ENCODE measurements at places on chromosomes 7 and 10.

- DNase-seq = no peak
Observed at GRCh38 chr7:19709249-19709578, 377 bp upstream of the POLR1F start.

- no peak for DNase-seq
Observed at GRCh38 chr7:5662828-5663227, 118.6 kb downstream of the RNF216 start.

- DNase-seq = no peak
Observed at GRCh38 chr7:2644562-2645273, 12.9 kb downstream of the TTYH3 start.

DNA sequence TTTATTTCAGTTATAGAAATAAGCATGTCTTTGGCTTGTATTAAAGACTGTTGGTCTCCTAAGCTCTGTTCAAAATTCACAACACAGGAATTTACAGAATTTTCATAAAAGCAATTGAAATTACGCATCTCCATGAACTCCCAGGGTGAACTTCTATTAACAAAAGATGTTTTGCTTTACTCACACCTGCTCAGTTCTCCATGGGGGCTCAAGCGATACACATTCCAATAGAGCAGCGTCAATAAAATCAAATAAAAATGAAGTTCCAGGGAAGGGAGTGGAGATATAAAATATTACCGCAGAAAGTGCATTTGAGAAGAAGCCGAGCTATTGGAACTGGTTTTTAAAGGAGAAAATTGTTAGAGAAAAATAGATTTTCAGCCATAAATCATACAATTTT, 41.5 kb upstream of the ZNF438 start:
- DNase-seq = no peak

DNA sequence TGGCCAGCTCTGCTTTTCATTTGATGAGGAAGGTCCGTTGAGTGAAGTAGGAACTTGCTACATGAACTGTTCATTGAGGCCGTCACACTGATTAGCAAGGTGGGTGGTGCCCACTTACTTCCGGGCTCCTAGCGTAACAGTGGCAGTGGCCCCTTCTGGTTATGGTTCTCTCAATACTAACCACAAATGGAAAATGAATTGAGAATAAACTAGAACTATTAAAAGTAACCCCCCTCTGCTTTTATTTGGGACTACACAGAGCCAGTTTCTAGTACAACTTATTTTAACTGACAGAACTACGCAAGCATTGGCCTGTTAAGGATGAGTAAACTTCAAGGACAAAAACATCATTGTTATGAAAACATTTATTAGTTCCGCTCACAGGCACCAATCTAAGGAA, 519.1 kb downstream of the INHBA start:
- DNase-seq = no peak

- DNase-seq = no peak
Observed at GRCh38 chr10:11170993-11171851, 153.6 kb downstream of the CELF2 start.

- no peak for DNase-seq
Observed at GRCh38 chr7:149196705-149197171, 1.4 kb downstream of the ZNF282 start.

GRCh38 chr7:98194672-98195457, 16.4 kb upstream of the BHLHA15 start:
- no peak for DNase-seq

DNA sequence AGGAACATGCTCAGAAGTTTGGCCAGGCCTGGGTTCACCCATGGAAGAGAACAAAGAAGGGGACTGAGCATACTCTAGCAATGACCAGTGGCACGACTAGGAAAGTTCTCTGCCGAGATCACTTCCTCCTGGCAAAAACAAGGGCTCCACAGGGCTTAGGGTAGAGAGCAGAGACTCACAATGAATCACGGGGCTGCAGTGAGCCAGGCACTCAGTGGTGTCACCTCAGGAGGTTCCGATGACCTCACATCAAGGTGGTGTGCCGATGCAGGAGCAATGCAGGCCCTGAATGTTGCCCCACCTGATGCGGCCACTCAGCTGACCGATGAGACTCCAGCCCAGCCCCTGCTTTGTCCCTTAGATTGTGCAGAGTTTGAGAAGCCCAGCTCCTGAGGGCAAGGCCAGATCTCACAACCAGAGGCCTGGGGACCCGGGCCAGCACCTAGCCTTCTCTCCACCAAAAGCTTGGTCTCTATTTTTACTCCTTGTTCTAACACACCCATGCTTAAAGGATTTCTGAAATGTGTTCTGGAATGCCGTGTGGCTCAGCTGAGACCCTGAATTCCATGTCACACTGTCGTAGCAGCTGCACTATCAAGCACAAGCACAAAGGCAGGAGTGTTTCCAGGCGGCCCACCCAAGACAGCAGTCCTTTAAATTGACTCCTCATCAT, 60.9 kb downstream of the COBL start:
- no peak for DNase-seq

GRCh38 chr7:96308253-96308949, 13.5 kb downstream of the SLC25A13 start:
- DNase-seq = no peak

DNA sequence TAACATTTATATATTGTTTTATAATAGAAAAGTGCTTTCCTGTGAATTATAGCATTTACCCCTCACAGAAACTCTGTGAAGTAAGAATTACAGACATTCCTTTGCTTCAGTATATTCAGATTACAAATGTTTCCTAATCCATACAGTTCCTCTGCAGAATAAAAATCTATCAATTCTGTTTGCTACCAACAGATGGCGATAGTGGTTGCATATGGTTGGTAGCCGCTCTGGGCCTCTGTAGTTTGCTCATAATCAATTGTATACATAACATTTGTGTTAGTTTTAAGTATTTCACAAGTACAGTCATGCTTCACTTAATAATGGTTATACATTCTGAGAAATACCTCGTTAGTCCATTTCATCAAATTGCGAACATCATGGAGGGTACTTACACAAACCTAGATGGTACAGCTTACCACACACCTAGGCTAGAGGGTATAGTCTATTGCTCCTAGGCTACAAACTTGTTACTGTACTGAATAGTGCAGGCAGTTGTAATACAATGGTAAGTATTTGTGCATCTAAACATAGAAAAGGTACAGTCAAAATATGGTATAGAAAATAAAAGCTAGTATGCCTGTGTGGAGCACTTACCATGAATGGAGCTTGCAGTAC, 94.4 kb upstream of the STEAP4 start:
- no peak for DNase-seq

- no peak for DNase-seq
Observed at GRCh38 chr7:22801912-22802311, 20.7 kb downstream of the TOMM7 start.

GRCh38 chr7:158494162-158494586, 93.4 kb downstream of the PTPRN2 start:
- no peak for DNase-seq

DNA sequence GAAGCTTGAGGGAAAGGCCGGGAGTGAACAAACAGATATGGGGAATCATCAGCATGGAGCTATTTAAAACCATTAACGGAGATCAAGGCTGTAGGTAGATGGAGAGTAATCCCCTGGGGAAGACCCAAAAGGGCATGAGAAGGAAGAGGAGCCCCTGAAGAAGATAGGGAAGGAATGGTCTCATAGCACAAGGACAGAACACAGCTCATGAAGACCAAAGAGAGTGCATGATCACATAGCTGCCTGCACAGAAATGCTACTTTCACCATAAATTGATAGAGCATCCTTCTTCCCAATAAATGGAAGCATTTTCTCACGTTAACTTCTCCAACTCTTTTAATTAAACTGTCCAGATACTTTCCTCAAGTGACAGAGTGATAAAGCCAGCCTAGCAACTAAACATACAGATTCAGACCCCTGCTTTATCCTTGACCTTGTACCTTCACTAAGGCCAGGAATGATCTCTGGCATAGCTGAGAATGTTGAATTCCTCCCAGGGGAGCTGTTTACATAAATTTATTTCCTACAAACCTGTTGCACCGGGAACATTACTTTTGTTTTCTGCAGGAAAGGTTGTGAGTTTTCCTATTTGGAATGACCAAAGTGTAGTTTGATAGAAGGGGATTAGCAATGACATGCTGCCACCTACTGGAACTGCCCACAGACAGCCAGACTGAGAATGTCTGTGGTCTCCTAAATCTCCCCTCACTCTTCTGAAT, 110.8 kb upstream of the LRGUK start:
- no peak for DNase-seq

- DNase-seq = no peak
Observed at GRCh38 chr7:28151965-28152364, 28.6 kb downstream of the JAZF1 start.

- DNase-seq = no peak
Observed at GRCh38 chr10:130399425-130399950, 263.3 kb downstream of the GLRX3 start.

DNA sequence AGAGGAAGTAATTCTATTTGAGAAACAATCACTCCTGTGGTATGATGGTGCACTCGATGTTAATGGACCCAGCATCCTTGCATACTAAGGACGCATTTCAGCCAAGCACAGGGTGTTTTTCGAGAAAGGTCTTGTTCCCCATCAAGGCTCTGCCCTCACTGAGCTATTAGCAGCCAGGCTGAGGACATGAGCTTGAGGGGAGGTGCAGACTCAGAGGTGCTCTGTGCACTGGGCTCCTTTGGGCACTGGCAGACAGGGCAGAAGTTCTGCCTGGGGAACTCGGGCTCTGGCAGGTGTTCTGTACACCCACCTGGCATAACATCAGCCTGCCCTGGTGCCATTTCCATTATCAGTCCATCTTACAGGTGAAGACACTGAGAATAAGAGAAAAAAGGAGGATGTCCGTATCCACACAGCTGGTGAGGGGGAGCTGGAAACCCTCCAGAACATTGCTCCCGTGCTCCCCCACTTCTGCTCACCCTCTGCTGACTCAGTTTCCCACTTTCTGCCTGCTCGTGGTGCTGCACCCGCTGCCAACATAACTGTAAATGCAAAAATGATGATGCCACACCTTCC, 92.7 kb upstream of the RET start:
- DNase-seq = no peak

DNA sequence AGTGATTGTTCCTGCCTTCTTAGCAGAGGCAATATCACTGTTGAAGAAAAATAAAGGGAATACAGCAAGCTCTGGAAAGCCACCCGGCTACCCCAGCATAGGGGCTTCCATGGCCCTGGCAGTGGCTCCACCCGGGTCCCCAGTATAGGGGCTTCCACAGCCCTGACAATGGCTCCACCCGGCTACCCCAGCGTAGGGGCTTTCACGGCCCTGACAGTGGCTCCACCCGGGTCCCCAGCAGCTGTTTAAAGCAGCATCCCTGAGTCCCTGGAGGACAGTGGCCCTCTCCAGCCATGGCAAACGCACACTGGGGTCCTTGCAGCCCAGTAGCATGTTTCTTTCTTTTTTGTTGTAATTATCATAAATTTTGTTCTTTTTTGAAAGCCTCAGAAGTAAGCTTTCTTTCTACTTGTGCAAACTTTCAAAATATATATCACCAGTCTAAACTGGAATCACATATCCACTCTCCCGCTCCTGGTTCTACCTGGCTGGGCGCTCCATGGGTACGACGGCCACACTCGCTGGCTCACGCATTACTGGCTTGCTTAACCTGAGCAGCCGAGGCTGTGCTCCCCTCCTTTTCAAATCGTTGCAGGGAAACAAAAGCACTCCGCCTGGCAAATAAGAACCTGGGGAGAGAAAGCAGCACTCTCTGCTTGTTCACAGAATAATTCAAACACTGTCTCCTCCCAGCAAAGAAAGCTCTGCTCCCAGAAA, 62.1 kb downstream of the TCERG1L start:
- no peak for DNase-seq

DNA sequence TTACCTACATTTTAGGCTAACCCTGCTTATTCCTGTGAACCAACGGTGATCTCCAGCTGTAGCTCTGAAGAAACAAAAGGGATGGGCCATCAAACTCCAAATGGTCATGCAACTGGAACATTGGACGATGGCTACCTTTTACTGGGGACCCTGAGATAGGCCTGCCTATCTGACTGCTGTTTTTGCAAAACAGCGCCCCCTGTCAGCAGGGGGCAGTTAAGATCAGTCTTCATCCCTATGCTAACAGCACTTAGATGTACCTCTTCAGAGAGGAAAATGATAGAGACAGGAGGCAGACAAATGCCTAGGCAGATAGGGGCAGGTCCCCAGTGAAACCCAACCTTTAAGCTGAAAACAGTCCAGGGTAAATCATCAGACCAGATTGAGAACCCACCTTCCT, 1085.4 kb upstream of the SORCS1 start:
- DNase-seq = no peak

GRCh38 chr10:74174521-74174920, 23.5 kb downstream of the ADK start:
- no peak for DNase-seq

DNA sequence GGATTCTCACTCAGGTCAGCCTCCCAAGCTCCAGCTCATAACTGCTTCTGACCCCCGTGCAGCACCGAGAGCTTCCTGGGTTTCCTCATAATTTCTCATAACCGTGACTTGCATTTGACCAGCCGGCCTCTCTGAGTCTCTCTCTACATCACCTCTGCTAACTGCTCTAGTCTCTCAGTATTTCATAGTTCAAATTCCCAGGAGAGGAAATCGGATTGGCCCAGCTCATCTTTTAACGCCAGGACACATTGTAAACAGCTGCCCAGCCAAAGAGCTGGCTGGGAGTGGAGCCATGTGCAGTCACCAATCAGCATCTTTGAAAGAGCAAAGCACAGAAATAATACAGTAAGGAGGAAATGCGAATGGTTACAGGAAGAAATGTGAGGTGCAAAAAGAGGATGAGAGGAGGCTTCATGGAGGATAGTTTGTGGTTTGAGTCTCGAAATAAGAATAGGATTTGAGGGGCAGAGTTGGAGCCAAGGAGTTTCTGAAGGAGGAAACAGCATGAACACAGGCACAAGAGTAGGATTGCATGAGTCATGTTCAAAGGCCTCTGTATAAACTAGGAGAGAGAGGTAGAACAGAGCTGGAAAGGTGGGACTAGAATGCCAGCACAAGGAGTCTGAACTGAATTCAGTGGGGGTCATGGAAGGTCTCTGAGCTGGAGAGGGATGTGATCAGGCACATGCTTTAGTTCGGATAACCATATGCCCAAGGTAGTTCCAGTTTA, 15.2 kb upstream of the LBX1 start:
- DNase-seq = no peak

- DNase-seq = no peak
Observed at GRCh38 chr7:88868456-88868855, 72.9 kb upstream of the TEX47 start.

DNA sequence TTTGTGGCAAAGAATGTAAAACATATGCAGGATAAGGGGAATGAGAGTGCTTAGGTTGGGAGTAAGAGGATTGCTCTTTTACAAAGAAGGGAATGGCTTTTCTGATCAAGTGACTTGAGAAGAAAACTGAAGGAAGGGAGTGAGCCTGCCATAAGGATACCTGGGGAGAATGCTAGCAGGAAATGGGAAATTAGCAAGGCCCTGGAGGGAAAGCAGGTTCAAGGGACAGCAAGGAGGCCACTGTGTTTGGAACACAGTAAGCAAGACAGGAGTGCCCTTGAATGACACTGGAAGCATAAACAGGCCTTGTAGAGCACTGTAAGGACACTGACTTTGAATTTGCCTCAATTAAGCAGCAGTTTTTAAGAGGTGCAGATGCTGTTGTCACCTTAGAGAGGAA, 1069.9 kb downstream of the DNAJB9 start:
- DNase-seq = no peak
